NCI-H2081 (cell line): ENCODE measurements at places on chromosomes 1 and 21.

- peak; percentile 49 for DNase-seq
Measured at GRCh38 chr1:201254625-201255478, 28.5 kb upstream of the PKP1 start.

- peak; percentile 49 for DNase-seq
Measured at GRCh38 chr1:235127732-235128455, 743 bp downstream of the TOMM20 start.

DNA sequence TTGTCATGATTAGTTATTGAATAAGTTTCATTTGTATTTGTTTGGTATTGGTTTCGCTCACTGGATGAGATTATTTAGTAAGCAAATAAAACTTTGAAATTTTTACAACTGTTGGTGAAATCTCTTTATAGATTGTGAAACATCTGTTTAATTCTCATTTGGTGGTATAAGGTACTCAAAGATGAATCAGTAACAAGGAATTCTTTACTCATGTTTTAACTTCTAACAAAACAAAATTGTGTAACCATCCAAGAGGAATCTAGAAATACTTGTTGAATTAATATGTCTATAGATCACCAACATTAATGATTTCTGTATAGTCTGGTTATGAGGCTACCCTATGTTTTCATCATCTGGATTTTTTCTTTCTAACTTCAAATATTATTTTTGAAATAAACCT is 62.8 kb upstream of the USP25 start:
- DNase-seq: no peak

DNA sequence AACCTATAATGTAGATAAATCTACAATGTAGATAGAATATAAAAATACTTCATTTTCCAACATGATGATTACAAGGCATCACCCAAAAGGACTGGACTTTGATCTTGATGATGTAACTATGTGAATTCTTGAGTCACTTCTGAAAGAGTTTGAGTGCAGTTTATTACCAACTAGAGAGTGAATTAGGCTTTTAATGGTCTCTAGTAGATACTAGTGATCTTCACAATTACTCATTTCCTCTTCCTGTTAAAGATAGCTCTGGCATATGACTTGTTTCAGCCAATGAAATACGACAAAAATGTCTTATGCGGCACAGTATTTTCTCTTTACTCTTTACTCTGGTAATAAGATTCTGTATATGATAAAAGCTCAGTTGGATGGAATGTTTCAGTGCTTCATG is 1588.1 kb upstream of the B3GALT2 start:
- no peak for DNase-seq

DNA sequence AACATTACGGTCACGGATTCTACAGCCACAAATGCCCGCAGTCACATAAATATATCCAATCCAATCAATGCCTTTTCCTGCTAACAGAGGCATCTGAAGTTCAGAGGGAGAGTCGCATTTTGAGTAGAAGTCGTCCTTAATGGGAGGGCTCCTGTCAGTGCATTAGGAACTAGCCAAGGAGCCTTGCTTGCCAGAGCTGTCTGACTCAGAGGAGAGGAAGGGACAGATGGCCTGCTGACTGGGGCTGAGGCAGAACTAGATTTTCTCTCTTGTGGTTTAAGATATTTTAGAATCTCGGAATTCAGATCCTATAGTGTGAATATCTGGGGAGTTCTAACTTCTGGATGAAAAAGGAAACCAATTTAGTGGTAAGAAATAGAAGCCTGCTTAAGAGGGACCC is 10.6 kb downstream of the XKR8 start:
- no peak for DNase-seq

GRCh38 chr1:215523128-215523861 is 43.8 kb upstream of the KCTD3 start:
- peak; percentile 20 for DNase-seq

GRCh38 chr1:54331843-54332463 is 74.2 kb downstream of the SSBP3 start:
- DNase-seq: no peak
